Central memory CD8-positive, alpha-beta T cell (primary cell): ENCODE measurements at places on chromosomes 6 and 20.

GRCh38 chr6:35541836-35542235 lies 29.1 kb upstream of the TULP1 start:
- DNase-seq = no peak

DNA sequence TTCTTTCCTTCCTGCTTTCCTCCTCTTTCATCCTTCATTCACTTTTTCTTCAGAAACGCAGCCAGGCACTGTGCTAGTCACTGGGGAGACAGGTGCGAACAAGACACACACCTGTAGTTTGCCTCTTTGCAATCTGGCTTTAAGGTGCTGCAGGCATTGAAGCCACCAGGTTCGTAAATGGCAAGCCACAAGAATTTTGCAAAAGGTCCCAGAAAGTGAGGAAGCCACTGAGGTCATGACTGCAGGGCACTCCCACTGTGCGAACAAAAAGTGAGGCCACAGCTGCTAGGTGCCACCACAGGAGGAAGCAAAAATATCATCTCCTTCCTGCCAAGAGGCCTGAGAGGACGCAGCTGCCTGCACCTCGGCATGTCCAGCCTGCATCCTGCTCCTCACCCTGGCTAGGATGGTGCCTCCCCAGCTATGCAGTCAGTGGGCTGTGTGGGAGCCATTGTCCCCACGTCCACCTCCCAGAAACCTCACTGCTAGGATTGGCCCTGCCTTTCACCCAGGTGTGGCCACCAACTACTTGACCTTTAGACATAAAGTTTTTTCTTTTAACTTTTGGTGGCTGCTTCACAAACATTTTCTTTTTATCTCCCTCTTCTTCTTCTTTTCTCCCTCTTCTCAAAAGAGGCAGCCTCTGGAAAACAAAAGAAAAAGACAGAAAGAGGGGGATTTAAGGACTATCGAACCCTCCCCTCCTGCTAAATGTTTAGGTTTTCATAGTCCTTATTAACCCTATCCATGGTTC lies 230.8 kb downstream of the BCAS1 start:
- DNase-seq = peak; percentile 76

DNA sequence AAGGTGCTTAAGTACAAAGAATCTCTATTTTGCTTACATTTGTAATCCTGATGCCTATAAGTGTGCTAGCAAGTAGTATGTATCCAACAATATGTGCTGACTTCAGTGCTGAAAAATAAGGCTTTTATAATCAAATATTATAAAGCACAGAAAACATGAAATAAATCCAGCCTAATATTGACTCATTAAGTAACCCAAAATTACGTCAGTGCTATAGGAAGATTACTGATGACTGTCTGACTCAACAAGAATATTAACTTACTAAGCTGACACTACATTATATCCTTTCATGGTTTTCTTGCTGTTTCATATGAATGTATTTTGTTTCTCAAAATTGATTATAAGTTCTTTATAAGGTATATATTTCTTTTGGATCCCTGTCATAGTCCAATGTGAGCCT lies 76.1 kb downstream of the ME1 start:
- no peak for DNase-seq

GRCh38 chr6:96089173-96089572 lies 73.4 kb downstream of the FUT9 start:
- DNase-seq = no peak

GRCh38 chr6:41193884-41194283 lies 7.1 kb downstream of the TREML2 start:
- DNase-seq = no peak

DNA sequence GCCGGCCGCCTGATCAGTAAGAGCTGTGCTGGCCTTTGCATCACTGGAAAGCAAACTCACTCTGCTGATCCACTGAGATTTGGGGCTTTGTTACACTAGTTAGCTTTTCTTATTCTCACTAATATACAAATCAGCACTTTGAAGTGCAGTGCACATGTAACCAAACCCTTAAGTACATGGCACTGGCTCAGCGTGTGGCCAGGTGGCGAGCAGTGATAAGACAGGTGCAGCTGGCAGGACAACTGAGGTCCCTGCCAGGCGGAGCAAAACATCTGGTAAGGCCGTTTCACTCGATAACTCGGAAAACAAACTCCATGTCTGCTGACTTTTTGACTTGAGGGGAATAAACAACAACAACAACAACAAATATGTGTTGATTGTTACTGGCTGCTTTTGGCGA lies 11.0 kb downstream of the GFRA4 start:
- no peak for DNase-seq

DNA sequence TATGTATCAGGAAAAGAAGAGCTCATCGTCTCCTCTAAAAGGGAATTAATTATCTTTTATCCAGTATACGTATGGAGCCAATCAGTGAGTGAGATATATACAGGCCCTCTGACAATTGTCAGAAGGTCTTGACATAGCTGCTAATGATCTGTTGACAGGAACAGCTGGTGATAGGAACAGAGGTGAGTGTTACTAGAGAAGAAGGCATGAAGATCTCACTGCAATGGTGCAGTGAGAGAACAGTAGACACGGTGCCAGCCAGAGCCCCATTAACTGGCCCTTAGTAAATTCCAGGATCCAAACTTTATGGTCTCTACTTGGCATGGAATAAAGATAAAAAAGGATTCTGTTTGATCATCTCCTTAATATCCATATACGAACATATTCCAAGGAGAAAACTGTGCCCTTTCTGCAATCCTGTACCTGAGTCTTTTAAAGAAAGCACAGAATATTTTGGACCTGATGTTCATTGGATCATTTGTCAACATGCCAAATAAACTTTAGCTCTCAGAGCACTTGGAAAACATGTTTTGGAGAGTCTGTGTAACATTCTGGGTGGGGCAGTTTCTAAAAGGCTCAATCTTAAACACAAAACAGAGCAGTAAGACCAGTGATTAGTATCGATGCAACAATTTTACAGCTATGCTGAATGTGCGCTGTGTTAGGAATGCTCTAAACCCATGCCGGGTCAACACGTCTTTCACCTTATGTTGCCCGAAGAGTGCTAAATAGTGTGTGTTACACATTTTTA lies 135.8 kb upstream of the CITED2 start:
- no peak for DNase-seq

DNA sequence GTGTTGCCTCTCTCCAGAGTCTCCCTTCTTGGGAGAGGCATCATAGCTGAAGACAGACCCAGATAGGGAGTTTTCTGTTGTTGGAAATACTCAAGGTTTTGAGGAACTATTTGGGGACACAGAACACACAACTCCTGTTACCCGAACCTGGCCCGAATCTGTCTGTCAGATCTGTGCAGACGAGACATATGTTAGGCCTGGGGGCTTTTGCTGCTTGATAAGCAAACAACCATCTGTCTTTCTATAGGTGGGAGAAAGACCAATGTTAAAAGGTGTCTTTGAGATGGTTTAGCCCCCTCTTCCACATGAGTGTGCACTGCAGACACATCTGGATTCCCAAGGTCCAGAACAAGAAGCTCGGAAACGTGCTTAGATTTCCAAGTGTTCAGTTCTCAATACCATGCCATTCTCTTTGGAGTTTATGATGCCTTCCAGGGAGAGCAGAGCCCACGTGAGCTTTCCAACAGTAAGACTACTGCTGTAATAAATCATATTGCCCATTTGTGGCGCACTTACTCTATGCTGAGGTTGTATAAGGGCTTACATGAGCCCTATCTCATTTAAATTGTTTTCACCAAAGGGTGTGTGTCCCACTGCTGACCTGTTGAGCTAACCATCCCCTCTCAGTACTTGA lies 3.8 kb upstream of the STX16 start:
- no peak for DNase-seq

- DNase-seq = no peak
Observed at GRCh38 chr6:2852921-2853322, 11.3 kb upstream of the SERPINB1 start.

DNA sequence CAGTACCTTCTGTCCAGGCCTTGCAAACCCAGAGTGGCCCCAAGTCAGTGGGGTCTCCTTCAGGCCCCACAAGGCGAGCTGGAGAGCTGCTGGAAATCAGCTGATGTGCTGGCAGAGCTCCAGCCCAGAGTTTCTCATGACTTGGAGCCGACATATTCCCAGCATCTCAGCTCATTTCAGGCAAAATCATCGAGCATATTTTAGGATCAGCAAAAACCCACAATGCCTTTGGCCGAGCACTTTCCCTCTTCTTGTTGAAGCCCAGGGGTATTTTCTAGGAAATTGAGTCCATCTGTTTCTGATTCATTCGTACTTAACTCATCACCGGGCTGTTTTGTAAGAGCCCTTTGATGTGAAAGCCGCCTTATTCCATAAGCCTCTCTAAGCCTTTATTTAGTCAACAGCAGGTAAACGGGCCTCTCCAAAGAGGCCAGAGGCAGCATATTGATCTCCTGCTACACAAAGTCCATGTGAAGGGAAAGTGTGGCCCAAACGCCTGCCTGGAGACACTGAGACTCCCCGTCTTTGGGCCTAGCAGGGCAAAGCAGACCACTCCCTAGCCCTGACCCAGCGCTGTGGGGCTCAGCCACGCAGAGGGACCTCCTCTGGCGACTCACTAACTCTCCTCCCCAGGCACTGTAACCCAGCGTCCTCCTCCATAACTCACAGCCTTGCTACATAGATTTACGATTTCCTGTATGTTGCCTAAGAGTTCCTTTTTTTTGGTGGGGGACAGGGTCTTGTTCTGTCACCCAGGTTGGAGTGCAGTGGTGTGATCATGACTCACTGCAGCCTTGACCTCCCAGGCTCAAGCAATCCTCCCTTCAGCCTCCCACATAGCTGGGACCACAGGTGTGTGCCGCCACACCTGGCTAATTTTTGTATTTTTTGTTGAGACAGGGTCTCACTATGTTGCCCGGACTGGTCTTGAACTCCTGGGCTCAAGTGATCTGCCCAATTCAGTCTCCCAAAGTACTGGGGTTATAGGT lies 12.1 kb upstream of the C20orf203 start:
- no peak for DNase-seq

GRCh38 chr20:33820362-33820761 lies 9.2 kb downstream of the CHMP4B start:
- no peak for DNase-seq

GRCh38 chr20:36447101-36447500 lies 94.2 kb upstream of the MYL9 start:
- DNase-seq = no peak

DNA sequence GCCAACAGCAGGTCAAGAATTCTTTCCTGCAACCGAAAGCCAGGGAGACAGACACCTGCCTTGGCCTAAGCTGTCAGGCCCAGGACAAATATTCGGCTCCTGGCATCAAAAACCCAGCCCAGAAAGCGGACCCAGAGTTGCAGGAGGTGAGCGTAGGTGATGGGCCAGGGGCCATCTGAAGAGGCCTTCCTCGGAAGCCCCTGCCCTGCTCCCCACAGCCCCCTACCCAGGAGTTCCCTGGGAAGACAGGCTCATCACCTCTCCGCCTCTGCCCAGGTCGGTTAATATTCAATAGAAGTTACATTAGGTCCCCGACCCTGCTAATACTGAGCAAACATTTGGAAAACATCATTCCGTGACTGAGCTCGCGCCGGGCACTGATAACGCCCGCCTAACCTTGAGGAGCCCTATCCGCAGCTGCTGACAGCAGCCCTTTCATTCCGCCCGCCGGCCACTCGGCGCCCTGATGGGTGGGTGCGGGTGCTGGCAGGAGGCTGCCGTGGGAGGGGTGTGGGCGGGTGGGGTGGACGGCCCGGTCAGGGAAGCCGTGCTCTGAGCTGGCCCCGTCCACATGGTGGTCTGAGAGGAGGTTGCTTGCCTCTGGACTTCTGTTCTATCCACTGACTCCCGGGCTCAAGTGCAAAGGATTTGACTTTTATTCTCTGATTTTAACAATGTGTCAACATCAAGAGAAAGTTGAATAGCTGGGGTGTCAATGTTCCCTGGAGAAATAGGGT lies 55.7 kb downstream of the HNF4A start:
- DNase-seq = no peak

DNA sequence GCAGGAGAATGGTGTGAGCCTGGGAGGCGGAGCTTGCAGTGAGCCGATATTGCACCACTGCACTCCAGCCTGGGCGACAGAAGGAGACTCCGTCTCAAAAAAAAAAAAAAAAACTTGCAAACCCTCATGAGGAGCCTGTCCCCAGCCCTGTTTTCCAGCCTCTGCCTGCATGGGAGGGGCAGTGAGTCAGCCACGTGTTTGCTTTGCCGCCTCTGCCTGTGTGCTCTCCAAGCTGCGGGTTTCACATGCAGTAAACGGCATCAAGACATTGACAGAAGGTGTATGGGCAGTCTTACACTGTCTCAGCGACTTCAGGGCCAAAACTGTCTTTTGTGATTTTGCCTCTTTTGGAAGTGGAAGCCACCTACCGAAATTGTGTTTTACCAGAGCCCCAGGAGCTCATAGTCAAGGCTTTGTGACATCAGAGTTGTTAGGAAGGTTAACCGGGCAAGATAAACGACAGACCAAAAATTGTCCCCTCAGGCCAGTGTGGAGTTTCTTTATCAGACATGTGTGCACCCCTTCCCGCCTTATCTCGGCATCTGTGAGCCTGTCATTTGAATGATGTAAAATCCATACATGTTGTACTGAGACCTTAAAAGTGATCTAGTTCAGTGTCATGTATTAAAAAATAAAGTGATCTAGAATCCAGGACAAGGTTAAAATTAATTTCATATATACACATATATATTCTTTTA lies 52.9 kb downstream of the RPP40 start:
- DNase-seq = no peak

DNA sequence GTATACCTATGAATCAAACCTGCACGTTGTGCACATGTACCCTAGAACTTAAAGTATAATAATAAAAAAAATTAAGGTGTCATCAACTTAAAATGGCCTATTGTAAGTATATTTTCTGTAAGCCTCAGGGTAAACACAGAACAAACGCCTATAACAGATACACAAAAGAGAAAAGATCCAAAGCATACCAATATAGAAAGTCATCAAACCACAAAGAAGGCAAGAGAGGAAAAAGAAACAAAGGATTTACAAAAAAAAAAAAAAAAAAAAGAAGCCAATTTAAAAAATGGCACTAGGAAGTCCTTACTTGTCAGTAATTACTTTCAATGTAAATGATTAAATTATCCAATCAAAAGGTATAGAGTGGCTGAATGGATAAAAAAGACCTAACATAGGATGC lies 24.6 kb upstream of the ASF1A start:
- DNase-seq = no peak

GRCh38 chr6:47581591-47581990 lies 104.0 kb downstream of the CD2AP start:
- DNase-seq = no peak
